ENCODE measurements at places on chromosomes 6 and 20. TPM values are rescaled to one million over a fixed set of nuclear protein-coding genes. Genes with fewer than 3 reads are reported as not detected.

EBF4 gene
- 19.5 TPM for total RNA-seq

SLC35B2 gene
- 32.3 TPM for total RNA-seq

RBBP8NL gene
- total RNA-seq, result 0.64 TPM

DNA sequence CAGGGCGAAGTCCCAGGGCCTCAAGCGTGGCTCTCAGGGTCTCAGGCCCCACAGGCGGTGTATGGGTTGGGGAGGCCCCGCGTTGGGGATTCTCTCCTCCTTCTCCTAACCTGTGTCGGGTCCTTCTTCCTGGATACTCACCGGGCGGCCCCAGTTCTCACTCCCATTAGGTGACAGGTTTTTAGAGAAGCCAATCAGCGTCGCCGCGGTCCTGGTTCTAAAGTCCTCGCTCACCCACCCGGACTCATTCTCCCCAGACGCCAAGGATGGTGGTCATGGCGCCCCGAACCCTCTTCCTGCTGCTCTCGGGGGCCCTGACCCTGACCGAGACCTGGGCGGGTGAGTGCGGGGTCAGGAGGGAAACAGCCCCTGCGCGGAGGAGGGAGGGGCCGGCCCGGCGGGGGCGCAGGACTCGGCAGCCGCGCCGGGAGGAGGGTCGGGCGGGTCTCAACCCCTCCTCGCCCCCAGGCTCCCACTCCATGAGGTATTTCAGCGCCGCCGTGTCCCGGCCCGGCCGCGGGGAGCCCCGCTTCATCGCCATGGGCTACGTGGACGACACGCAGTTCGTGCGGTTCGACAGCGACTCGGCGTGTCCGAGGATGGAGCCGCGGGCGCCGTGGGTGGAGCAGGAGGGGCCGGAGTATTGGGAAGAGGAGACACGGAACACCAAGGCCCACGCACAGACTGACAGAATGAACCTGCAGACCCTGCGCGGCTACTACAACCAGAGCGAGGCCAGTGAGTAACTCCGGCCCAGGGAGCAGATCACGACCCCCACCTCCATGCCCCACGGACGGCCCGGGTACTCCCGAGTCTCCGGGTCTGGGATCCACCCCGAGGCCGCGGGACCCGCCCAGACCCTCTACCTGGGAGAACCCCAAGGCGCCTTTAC lies at the start of gene HLA-G:
Gene HLA-G, plus strand, starts transcription at position 247 of the 892 bp plus-strand sequence. Its CDS starts 20 bp downstream, at position 267.
- peak within 1 kb of the TSS; percentile 32 for H3K4me3 ChIP-seq
- peaks cover 52% of the 10 kb centered on the region for H3K27me3 ChIP-seq
- no peak within 1 kb of the TSS for H3K27ac ChIP-seq
- peaks cover 11% of the 10 kb centered on the region for H3K4me1 ChIP-seq

DNA sequence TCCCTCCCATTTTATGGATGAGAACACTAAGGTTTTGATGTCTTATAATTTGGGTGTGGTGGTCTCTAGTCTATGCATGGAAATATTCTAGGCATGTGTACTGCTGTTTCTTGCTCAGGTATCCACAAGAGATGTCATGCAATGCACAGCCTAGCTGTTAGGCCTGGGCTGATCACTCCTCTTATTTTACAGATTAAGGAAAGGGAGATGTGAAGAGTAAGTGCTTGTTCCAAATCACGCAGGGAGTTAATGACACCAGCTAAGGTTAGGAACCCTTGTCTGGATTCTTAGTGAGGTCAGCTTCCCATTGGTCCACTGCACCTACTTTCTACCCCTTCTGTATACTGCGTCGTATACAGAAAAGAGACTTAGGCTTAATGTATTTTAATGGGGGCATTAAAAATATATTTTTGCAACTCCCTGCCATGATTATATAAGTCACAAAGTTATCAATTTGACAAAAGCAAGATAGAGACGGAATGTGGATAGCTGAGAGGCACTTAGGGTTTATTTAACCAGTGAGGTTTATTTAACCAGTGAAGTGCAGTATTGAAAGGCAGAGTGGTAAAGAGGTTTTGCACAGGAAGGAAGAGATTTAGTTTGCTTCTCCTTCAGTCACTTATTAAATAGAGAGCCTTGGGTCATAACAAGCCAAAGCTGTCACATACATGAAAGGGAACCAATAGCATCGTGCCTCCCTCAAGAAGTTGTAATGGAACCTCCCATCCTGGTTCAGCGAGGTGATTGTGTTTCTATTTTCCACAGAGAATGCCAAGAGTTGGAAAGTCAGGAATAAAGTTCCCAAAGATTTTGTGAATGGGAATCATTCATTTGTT lies 95.0 kb upstream of the FAM184A start:
- H3K4me3 ChIP-seq, result no peak overlapping the region
- H3K36me3 ChIP-seq, result peaks cover 9% of the 10 kb centered on the region
- H3K27me3 ChIP-seq, result no peaks in the 10 kb centered on the region
- peaks cover 12% of the 10 kb centered on the region for H3K4me1 ChIP-seq
- DNase-seq, result no peak
- no peak overlapping the region for H3K27ac ChIP-seq

DNA sequence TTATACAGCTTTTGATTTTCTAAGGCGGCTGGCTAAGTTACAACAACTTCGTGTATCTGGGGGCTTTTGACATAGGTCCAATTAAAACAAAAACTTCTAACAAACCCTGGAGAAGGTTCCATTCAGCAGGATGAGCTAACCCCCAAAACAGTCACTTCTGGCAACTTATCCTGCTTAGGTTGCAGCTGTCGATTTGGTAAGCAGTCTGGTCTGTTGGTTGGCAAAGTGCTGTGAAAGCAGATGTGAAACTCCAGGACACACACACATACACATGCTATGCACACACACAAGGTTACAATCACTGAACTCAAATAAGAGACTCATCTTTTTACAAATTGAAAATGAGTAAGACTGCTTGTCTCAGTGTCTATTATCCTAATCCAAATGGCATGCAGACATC lies 119.0 kb upstream of the STMND1 start:
- peaks cover 18% of the 10 kb centered on the region for H3K4me1 ChIP-seq
- DNase-seq, result no peak
- H3K36me3 ChIP-seq, result no peaks in the 10 kb centered on the region
- no peak overlapping the region for H3K4me3 ChIP-seq

GRCh38 chr6:108630050-108630714 lies 69.5 kb downstream of the FOXO3 start:
- DNase-seq, result no peak
- H3K4me1 ChIP-seq, result peaks cover 74% of the 10 kb centered on the region
- H3K27me3 ChIP-seq, result no peaks in the 10 kb centered on the region
- no peak overlapping the region for H3K27ac ChIP-seq
- H3K36me3 ChIP-seq, result no peaks in the 10 kb centered on the region

DNA sequence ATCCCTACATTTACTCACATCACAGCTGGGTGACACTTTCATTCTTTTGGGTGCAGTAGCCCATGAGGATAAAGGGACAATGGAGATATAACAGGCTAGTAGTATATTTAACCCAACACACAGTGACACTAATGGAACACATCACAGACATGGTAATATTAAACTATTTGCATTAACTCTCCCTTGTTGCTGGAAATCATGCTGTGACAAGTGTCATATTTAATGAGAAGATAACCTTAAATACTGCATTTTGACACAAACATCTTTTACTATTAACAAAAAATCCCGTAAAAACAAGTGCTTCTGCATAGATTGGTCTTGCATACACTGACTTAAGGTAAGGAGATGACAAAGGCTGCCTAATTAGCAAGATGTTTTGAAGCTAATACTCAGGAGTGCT lies 45.5 kb downstream of the CNR1 start:
- no peak overlapping the region for H3K27ac ChIP-seq
- no peaks in the 10 kb centered on the region for H3K4me1 ChIP-seq
- DNase-seq, result no peak
- no peaks in the 10 kb centered on the region for H3K27me3 ChIP-seq
- no peaks in the 10 kb centered on the region for H3K36me3 ChIP-seq

Measured in upper lobe of right lung (tissue), 1 donor.